CD4-positive, alpha-beta T cell (primary cell): ENCODE measurements at places on chromosomes 1 and 21. TPM values are rescaled to one million over a fixed set of nuclear protein-coding genes. Genes with fewer than 3 reads are reported as not detected.

DNA sequence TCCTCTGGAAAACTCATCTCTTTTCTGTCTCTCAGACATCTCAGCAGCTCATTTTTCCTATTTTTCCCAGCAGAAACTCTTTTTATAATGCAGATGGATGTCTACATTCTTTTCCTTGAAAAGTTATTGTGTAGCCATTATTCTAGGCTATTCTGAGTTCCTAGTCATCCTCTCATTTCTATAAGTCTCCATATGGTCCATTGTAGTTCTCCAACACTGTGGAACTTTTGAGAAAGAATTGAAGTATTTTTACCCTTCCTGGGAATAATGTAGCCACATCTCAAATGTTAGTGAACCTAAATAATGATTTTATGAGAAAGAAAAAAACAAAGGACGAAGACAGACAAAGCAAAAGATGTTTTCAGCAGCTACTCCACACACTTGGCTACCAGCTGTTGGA lies 26.4 kb upstream of the GPR25 start:
- peaks cover 6% of the 10 kb centered on the region for H3K36me3 ChIP-seq
- no peak for DNase-seq
- no peak overlapping the region for H3K4me3 ChIP-seq
- H3K27me3 ChIP-seq: no peaks in the 10 kb centered on the region
- H3K27ac ChIP-seq: no peak overlapping the region

DNA sequence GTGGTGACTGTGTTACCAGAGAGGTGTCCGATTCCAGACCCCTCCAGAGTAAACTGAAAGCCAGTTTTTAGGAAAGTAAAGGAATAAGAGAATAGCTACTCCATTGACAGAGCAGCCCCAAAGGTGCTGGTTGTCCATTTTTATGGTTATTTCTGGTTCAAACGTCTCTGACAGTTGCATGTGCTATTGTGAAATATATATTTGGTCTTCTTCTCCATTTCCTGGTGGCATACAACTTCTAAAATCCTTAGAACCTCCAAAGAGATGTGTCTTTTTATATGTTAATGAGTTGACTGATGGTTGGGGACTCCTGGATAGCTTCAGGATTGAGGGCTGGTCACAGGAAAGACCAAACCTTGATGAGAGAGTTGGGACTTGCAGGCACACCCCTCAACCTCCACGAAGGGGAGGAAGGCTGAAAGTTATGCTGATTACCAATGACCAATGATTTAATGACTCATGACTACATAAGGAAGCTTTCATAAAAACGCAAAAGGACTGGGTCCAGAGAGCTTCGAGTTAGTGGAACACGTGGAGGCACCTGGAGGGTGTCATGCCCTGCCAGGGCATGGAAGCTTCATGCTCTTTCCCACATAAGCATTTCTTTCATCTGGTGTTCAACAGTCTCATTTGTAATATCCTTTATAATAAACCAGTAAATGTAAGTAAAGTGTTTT lies 100.7 kb downstream of the SLC16A1 start:
- no peaks in the 10 kb centered on the region for H3K4me1 ChIP-seq
- no peak for DNase-seq
- H3K36me3 ChIP-seq: no peaks in the 10 kb centered on the region
- peaks cover 17% of the 10 kb centered on the region for H3K27me3 ChIP-seq
- H3K27ac ChIP-seq: no peak overlapping the region
- no peak overlapping the region for H3K4me3 ChIP-seq

EPHA10 gene
- total RNA-seq: not detected

DNA sequence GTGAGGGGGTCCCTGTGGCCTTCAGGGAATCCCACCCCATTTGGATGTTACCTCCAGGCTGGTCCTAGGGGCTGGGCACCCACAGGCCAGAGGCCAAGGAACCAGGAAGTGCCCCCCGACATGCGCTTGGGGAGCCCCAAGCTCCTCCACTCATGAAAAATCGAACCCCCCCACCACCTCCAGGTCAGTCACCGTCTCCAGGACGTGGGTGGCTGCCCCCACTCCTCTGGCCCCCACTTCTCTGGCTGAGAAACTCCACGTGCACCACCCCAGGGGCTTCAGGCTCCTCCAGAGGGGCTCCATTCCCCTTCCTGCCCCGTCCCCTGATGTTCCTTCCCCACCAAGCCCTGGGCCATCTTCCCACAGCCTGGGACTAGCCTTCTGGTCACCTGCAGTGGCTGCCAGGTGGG lies 30.5 kb upstream of the POFUT2 start:
- H3K4me3 ChIP-seq: no peak overlapping the region
- H3K27ac ChIP-seq: no peak overlapping the region
- H3K36me3 ChIP-seq: no peaks in the 10 kb centered on the region
- H3K4me1 ChIP-seq: peaks cover 35% of the 10 kb centered on the region

VHLL gene
- total RNA-seq: not detected

GBP7 gene
- total RNA-seq: not detected

DNA sequence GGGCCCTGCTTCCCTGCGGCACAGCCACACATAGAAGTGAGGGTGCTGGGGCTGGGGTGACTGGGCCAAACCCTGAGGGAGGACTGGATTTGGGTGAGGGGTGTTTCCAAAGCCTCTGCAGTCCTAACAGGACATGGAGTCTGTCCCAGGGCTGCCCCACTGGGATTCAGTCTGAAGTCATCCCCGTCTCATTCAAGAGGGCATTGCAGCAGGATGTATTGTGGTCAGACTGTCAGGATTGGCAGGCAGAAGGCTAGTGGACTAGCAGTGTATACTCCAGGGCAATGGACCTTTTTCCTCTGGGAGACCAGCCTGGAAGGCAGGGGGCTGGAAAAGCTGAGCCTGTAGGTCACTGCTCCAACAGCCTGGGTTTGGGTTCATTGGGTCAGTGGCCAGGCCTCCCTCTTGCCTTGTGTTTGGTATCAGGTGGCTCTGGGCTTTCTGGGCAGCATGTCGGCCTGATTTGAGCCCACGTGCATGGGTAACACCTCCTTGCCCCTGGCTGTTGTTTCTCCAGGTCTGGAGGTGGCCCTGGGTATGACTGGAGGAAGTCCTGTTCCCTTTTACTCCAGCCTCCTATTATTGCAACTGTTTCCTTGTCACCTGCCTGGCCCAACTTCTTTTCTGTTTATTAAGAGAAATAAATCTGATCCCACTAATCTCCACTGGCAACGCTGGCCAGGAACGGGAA lies 41.0 kb upstream of the SYNC start:
- peaks cover 13% of the 10 kb centered on the region for H3K4me1 ChIP-seq
- no peak overlapping the region for H3K27ac ChIP-seq
- peaks cover 27% of the 10 kb centered on the region for H3K27me3 ChIP-seq
